ENCODE measurements at places on chromosomes 11 and 22.

DNA sequence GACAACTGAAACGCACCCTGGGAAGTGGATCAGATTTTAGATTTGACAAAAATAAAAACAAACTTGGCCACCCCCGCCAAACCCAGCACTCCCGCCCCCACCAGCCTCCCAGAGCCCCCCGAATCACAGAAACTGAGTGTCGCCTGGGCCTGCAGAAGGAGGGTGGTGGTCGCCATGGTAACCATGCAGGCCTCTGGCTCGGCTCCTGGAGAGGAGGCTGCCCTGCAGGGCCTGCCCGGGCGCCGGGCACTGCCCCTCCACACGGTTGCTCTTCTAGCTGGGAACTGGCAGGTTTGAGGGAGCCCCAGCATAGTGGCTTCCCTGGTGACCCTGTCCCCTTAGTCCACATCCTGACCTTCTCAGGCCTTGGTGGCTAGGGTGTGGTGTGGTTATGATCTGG is 19.3 kb downstream of the CACNA1I start:
- DNase-seq = no peak

DNA sequence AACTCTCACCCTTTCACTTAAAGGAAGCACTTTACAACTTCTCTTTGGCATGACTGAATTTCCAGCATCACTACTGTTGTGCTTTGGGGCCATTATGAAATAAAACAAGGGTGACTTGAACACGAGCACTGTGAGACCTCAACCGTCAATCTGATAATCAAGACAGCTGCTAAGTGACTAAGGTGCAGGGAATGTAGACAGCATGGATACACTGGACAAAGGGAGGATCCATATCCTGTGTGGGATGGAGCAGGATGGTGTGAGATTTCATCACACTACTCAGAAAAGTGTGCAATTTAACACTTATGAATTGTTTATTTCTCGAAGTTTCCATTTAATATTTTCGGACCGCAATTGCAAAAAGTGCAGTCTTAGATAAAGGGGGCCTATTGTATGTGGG is 16.1 kb upstream of the EXPH5 start:
- DNase-seq = no peak

DNA sequence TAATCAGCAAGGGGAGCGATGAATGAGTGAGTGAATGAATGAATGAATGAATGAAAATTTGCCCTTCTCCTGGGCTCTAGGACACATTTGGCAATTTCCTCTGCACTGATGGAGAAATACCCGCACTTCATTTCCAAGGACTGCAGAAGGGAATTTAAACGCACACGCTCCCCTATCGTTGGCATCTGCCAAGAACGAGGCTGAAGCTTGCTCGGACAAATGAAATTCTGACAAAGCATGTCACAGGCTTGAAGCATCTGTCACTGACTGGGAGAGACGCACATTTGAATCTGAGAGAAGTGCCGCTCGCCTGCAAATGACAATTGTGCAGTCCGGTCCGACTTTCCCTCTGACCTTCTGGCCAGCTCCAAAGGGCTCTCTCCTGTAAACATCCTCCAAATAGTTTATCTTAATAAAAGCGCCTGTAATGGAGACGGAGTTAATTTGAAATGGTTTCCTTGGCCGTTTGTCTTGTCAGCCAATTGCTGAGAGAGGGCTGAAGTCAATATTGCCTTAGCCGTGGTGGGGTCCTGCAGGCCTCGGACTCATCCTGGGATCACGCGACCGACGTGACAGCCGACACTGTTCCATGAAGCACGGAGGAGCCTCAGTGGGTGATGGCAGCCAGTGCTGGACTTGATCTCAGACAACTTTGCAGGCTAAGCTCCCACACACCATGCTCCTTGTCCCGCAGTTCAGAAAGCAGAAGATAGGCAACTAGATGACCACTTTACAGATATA is 260.7 kb downstream of the MN1 start:
- DNase-seq = no peak

- no peak for DNase-seq
Measured at GRCh38 chr11:45556851-45557707, 108.3 kb downstream of the CHST1 start.

DNA sequence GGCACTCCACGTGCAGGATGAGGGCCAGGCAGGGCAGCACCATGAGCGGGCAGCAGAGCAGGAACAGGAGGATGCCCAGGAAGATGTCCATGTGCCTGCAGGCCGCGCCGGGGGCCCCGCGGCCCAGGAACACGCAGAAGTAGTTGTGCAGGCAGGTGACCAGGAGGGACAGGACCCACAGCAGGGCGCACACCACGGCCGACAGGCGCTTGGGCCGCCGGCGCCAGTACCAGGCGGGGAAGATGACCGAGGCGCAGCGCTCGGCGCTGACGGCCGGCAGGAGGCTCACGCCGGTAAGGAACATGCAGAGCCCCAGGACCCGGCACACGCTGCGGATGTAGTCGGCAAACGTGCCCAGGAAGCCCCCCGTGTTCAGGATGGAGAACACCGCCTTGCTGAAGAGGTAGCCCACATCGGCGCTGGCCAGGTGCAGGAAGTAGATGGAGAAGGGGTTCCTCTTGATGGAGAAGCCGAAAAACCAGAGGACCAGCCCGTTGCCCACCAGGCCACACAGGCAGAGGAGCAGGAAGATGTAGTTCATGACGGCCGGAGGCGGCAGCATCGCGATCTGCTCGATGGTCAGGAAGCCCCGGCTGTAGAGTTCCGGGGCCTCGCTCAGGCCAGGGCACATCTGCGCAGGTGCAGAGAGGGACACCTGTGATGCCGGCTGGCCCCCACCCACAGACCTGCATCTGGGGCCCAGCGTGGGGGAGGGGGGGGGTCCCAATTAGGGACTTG is 7.2 kb downstream of the MRGPRF start:
- no peak for DNase-seq

GRCh38 chr11:90135016-90135415 is 553 bp downstream of the NAALAD2 start:
- DNase-seq = no peak

DNA sequence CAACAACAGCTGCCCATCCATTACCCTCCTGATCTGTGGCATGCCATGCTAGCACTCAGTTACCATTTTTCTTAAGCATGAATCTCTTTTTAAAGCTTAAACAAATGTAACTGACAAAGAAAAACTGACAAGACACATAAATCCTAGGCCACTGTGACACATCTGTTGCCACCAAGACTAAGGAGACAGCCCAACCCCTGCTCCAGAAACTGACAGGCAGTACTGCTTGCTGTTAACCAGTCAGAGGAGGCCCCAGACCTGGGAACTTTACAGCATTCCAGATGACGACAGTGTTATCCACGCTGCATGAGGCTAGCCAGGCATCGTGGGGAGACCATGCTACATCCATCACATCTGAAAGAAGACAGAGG is 33.8 kb downstream of the HIRA start:
- no peak for DNase-seq

GRCh38 chr11:63612181-63612580 is 2.1 kb downstream of the PLAAT3 start:
- DNase-seq = no peak

DNA sequence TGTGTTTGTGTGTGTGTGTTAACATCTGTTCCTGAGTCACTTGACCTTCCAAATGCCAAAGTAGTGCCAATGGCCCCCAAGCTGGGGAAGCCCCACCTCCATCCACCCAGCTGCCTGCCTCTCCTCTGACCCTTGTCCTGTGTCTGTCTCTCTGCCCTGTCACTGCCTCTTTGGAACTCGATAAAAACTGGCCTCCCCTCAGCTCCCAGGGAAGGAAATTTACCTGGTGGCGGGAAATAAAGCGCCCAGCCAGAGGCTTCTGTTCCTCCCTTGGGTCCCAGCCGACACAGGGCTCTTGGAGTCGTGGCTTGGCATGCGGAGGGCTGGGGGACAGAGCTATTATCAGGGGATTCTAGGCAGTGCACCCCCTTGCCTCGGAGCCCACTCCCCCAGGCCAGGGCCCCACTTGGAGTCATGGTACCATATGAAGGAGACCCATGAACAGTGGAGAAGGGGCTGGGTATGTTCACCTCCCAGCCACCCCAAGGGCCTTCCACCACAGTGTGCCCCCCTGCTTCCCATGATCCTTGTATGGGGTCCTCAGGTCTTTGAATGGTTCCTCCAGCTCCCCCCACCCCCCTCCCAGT is 6.2 kb downstream of the KCNC1 start:
- DNase-seq = no peak

DNA sequence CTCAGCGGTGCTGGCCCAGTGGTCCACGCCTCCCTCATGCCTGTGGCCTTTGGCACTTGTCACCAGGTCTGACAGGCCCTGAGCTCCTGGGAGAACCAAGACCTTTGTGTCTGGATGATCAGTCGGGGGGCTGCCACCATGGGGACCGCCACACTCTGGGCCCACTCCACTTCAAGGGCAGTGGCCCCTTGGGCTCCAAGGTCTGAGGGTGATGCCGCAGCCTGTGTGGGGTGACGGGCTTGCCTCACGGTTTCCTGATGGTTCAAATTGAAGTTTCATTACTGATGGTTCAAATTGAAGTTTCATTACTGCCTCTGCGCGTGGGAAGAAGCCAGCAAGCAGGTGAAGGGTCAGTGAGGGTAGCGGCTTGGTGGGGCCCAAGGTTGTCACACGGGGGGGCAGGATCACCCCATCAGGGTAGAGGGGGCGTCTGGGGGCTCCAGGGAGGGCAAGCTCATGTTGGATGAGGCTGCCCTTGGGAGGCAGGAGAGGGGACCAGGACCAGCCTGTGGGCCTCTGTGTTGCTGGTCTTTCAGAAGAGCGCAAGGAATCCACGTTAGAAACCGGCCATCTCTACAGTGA is 27.5 kb downstream of the TRMU start:
- DNase-seq = no peak

DNA sequence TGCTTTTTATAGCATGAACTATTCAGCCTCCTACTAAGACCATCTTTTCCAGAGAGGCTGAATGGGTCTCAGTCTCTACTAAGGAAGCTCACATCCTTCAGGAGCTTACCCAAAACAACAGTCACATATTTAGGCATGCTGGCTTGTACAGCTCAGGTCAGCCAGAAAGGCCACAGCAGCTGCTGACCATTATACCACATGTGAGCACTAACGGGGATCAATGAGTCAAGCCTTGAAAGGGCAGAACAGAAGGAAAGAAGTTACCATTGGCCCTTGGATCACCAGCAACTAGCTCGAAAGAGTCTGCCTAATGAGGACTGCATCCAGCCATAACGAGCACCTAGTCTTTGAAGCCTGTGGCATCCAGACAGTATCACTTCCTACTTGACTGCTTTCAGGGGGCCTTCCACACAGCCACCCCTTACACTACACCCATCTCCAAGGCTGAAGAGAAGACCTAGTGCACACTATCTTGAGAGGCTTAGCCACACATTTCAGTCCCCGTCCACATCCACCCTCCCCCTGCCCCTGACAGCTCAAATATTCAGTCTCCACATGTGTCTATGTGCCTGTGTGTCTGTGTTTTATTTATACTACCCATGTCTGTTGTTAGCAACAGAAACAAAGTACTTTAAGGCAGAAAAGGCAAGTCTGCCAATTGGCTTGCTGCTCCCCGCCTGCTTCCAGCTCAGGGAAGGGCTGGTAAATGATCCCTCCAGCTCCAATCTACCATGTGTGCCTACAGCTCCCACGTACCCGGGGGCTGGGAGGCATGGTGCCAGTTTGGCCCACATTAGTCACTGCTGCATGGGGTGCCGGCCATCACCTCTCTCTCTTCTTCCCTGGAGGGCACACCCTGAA is 95.5 kb downstream of the RPL27A start:
- no peak for DNase-seq

DNA sequence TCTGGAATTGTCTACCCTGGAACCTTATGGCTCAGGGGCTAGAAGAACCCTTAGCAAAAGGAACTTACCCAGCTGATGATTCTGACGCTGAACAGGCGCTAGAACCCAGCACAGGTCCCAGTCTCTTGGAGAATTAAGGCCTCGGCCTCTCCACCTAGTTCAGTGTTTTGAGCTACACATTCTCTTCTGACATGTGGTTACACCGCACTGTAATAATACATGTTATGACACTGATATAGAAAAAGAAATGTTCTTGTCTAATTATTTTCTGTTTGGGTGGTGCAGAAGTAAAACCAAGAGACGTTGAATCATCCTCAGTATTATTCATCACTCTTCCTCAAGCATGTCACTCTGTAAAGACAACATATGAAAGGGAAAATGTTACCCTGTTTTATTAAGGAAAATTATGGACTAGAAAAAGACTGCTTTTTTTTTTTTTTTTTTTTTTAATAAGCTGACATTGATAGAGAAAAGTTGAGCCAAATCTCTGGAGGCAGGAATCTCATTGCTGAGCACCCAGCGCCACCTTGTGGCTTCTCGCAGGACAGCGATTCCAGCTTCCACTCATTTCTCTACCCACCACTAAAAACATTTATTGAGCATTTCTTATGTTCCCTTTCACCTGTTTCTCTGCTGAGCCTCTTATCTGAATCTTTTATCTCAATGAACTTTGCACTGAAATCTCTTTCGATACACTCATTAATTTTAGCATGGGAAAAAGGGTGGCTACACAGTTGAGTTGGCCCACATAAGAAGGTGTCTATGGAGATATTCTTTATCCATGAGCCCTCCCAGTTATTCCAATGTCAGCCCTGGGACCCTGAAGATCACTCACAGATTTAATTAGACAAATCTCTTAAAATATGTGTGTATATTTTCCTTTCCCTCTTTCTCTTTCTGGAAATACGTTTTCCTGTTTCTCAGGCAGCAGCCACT is 12.6 kb upstream of the APLNR start:
- DNase-seq = peak; percentile 63

GRCh38 chr11:113245216-113245615 is 69.2 kb upstream of the TTC12 start:
- DNase-seq = no peak

DNA sequence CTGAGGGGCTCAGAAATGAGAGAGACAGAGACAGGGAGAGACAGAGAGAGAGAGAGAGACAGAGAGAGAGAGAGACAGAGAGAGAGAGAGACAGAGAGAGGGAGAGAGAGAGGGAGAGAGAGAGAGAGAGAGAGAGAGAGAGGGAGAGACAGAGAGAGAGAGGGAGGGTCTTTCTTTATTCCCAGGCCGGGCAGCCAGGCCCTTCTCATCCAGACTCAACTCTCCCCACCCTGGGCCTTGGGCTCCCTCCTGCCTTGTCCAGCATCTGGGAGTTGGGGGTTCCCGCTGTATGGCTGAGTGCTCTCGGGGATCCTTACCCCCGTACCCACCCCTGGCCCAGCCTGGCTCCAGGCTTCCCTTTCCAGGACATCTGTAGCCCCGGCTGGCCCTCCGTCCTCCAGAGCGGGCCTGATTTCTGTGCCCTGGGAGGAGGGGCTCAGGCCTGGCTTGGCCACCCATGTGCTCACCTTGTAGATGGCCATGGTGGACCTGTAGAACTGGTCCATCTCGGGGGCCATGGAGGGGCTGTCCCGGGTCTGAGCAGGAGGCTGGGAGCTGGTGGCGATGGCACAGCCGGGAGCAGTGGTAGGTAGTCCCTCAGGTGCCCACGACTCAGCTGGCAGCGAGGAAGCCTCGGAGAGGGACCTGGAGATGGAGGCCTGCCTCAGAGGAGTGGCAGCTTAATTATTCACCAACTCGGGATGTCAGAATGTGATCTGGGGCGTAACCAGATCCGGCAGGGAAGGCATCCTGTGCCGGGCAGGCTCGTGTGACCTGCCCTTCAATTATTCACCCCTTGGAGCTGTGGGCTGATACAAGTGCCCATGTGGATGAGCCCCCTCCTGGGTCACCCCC is at the start of gene BAIAP2L2:
BAIAP2L2 (minus strand) TSS at position 677 of the 855 bp plus-strand sequence; CDS start at position 518, 159 bp downstream.
- DNase-seq = no peak
